ENCODE measurements at places on chromosomes 2 and 18.

DNA sequence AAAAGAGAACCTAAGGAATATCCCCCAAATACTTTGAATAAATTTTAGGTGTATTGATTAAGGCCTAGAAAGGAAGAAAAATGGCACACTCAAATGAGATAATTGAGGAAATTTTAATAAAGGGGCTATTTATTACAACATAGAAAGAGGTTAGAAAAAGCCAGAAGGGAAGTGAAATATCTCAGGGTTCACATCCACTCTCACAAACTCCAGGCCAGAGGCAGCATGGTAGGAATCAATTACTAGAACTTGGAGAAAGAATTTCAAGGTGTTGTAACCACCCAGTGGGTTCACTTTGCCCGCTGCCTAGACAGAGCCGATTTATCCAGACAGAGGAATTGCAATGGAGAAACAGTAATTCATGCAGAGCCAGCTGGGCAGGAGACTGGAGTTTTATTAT, 617.5 kb upstream of the ACVR2A start:
- no peak for DNase-seq

- no peak for DNase-seq
Observed at GRCh38 chr2:188475945-188476344, 184.3 kb downstream of the GULP1 start.

GRCh38 chr2:191800874-191801273, 46.0 kb downstream of the CAVIN2 start:
- no peak for DNase-seq

DNA sequence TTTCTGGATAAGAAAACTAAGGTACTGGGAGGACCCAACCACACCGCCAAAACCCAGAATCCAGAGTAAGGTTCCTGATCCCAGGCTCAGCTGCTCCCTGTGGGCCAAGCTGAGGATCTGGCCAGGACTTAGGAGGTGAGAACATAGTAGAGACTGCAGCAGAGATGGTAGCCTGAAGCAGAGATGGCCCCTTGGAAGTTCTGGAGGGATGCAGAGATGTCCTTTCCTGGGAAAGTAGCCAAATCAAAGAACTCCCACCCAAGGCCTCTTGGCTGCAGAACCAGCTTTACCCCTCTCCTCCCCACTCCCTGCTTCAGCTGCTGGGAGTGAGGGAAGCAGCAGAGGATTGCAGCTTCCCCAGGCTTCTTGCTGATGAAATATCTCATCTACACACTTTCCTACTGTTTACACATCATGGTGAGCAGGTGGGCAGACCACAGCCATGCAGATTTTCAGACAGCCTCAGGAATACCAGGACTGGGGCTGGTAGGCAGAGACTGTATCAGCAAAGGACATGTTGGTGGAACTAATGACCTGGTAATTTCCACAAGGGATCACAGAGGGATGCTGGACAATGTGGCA, 32.7 kb downstream of the TMEM17 start:
- no peak for DNase-seq

GRCh38 chr2:69646714-69647113, 3.2 kb upstream of the AAK1 start:
- no peak for DNase-seq

DNA sequence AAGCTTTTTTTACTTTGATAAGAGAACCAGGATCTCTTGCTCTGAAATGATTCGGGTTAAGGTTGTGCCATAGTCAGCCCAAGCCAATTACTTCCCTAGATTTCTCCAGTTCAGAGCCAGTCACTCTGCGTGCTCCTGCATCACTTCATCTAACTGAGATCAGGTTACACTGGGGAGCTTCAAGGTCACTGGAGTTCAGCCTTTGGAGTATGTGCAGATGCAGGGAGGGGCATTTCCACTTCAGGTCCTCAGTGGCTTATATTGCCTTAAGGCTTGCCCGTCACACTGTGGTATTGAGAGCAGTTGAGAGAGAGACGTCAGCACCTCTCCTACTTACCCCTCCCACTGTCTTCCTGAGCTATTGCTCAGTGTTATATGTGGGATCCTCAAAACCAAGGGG, 317.8 kb downstream of the EPHA4 start:
- DNase-seq, result no peak

GRCh38 chr2:221972813-221973478, 325.9 kb downstream of the PAX3 start:
- DNase-seq, result no peak

GRCh38 chr18:47593744-47594472, 336.6 kb downstream of the SMAD2 start:
- no peak for DNase-seq

GRCh38 chr2:105768176-105768575, 23.5 kb downstream of the NCK2 start:
- no peak for DNase-seq

GRCh38 chr2:8539743-8540551, 141.9 kb upstream of the ID2 start:
- no peak for DNase-seq

GRCh38 chr2:169509955-169510354, 453 bp downstream of the KLHL41 start:
- no peak for DNase-seq

GRCh38 chr2:152890736-152891135, 172.3 kb downstream of the ARL6IP6 start:
- no peak for DNase-seq

DNA sequence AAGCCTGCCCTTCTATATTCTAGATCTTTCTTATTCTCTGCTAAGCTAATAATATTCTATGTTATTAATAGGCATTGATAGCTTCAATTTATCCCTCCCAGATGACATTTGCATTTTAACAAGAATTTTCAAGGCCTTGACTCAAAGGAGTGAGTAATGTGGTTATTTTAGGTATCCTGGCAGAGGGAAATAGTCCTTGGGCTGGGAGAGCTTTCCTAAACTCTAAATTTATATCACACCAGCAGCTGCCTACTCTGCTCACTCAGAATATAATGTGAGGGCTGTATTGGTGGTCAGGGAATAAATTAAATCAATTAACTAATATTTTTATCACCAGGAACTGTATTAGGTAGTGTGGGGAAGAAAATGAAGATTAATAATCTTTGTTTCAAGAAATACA, 74.8 kb upstream of the ADAM23 start:
- no peak for DNase-seq

- no peak for DNase-seq
Observed at GRCh38 chr2:164371916-164372315, 249.4 kb downstream of the GRB14 start.

- DNase-seq, result no peak
Observed at GRCh38 chr2:61713457-61713856, 140.4 kb downstream of the FAM161A start.

DNA sequence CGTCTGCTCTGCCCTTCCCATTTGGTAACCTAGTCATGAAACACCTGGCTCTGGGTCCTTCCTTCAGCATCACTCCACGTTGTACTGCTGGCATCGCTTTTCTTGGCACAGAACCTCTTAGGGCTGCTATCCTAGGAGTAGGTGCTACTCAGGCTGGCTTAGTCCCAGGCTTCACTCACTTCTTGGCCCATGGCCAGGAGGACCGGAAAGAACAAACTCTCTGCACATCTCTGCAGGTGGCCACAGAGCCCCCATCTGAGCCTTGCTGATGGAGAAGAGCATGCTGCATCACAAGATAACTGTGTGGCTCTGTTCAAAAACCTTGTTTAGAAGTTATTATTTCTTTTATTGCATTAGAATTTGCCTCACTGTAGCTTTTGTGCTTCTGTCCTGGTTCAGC, 447.2 kb upstream of the TNP1 start:
- no peak for DNase-seq

DNA sequence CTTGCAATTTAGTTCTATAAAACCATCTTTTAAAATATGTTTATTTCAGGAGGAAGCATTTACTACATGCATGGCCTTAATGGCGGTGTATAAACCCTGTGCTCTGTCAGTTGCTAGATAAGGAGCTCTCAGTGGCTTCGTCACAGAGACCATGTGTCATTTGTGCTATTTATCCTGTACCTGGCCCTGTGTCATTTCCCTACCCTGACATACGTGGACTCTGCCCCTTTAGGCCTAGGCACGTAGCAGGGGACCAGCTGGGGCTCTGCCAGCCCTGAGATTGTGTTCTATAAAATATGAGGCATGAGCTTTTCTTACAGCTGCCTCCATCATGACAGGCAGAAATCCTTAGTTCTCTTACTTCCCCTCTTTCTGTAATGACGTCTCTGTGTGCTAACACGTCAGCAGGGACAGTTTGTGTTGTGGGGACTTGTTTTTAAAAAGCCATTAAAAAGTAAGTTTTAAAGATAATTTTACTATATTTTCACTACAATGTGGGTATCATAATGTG, 88.0 kb downstream of the ITGB1BP1 start:
- DNase-seq, result no peak

GRCh38 chr2:88125344-88125923, 2.4 kb downstream of the FABP1 start:
- DNase-seq, result no peak

- no peak for DNase-seq
Observed at GRCh38 chr2:127422559-127423477, 4.6 kb downstream of the PROC start.

DNA sequence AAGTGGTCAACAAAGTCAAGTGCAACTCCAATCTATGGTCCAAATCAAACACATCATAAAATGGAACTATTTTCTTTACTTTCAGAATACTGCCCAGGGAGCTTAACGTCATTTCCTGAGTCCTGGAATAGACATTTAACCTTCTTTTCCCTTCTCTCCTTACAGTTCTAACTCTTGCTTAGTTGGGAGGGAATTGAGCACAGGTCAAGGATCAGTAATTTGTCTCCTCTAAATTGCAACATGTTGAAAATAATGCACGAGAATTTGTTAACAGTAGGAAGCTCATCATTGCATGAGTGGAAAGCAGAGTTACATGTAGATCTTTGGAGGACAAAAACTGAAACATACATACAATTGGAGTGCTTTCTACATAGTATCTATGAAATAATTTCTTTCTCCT, 87.7 kb downstream of the MEP1B start:
- DNase-seq, result no peak

DNA sequence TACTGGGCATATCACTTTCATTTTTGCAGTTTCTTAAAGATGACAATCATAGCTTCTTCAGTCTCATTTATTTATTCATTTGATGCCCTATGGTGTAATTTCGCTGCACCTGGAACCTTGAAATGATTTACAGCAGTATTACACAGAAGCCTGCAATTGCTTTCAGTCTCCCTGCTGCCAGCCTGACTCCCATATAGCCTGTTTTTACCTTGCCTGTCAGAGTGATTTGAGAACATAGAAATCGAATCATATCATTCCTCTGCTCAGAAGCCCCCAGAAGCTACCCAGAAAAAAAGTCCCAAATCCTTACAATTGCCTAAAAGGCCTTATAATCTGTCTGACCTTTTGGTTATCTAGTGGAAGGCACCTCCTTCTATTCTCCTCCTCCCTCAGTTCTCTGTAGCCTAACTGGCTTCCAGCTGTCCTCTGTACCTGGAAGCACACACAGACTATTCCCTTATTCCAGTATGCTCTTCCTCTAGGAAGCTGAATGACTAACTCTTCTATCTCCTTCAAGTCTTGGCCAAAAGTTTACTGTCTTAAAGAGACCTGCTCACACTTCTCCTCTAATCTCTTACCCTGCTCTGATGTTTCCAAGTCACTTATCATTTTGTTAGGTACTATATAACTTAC, 12.6 kb downstream of the SCN3A start:
- no peak for DNase-seq

DNA sequence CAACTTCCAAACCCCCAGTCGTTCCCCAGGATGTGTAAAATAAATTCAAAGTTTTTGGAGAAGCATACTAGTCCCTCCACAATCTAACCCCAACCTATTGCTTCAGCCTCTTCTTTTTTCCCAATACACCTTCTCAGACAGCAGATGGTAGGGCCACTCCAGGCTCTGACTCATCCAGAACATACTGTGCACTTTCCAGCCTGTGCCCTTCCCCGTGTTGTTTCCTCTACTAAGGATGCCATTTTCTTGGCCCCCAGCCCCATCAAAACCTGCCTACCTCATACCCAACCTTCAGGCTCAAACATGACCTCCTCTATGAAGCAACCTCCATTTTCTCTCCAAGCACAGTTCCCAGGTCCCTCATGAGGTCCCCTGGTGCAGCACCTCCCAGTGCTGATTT, 669.3 kb downstream of the BCL11A start:
- DNase-seq, result no peak

All from SW 1271 (cell line).